ENCODE measurements at places on chromosomes 3 and 15.

DNA sequence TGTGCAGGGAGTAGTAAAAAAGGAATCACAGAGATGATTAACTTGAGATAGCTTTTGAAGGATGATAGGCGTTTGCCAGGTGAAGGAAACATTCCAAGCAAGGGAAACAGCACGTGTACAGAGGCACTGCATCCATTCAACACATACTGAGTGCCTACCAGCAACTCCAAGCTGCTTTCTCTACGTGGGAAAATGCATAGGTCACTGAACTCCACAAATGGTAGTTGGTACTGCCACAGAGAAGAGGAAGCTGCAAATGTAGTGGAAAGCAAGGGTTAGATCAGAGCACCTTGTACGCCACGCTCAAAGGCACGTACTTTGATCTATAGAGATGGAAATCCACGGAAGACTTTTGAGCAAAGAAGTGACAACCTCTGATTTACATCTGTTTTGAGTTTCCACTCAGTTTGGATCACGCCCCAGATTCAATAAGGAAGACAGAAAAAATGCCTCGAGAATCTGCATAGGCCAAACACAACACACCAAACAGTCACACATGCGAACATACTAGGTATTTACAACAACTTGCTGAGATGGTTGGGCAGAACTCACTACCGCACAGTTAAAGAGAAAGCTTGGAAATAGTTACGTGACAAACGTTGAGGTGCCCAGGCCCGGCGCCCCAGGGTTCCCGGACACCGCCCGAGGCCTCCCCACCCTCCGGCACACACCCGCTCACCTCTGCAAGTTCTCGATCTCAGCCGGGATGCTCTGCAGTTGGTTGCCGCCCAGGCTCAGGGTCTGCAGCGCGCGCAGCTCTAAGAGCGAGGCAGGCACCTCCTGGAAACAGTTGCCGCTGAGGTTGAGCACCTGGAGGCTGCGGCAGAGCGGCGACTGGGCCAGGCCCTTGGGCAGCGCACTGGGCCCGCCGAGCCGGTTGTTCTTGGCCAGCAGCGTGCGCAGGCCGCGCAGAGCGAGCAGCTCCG, 826 bp downstream of the LRRC58 start:
- no peak for DNase-seq

- peak; percentile 91 for DNase-seq
Observed at GRCh38 chr3:90007778-90008499, 900.5 kb downstream of the EPHA3 start.

GRCh38 chr15:25774871-25775270, 88.3 kb downstream of the ATP10A start:
- no peak for DNase-seq

DNA sequence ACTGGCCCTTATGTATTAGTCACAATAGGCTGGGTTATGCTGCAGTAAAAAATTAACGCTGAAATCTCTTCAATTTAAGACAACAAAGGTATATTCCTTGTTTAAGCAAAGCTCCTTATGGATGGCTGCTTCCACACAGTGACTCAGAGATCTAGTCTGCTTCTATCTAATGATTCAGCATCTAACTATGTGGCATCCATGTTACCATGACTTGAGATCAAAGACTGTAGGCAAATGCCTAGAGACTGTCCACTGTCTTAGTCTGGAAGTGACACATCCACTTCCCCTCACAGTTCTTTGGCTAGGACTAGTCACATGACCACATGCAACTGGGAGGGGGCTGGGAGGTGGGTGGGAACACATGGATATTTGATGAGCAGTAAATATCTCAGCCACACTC, 61.3 kb upstream of the PSMD6 start:
- DNase-seq, result peak; percentile 79

GRCh38 chr3:21779909-21780308, 28.9 kb upstream of the ZNF385D start:
- DNase-seq, result peak; percentile 15

DNA sequence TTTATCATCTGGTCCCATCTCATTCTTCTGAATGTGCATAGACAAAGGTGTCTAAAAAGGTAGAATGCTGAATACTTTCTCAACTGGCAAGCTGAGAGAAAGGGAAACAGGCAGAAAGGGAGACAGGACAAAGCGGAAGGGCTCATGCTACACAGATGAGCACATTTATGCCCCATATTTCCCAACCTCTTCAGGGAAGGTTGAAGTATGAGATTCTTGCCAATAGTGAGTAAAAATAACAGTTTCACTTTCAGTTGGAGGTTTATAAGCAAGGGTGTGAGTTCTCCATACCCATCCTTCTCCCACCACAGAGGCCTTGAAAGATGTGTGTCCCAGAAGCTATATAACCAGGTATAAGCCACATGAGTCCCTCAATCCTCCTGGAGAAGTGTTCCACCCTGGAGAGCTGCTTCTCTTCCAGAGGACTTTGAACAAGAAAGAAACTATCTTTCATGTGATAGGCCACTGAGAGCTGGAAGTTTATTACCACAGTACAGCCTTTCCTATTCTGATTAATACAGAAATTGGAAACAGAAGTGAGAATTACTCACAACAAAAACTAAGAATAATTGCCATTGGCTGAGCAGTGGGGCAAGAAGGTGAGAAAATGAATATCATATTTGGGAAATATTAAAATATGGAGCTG, 709.4 kb upstream of the NR2F2 start:
- peak; percentile 19 for DNase-seq

DNA sequence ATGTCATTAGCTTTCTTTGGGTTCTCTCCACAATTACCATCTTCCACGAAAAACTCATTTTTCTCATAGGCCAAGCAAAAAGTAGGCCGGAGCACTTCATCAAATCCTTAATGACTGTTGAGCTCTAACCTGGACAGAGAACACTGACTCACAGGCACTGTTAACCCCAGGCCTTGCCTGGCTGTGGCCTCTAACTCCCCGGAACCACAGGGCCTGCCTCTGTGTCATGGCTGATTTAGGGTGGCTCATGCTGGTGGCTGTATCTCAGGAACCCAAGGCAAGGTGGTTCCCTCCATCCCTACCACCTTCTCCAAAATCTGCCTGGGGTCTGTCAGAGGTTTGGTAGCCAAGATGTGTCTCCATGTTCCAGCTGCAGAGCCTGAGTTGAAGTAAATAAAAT, 3.6 kb downstream of the CRTAP start:
- DNase-seq, result no peak

- no peak for DNase-seq
Observed at GRCh38 chr15:40493089-40493840, 22.5 kb downstream of the CHST14 start.

DNA sequence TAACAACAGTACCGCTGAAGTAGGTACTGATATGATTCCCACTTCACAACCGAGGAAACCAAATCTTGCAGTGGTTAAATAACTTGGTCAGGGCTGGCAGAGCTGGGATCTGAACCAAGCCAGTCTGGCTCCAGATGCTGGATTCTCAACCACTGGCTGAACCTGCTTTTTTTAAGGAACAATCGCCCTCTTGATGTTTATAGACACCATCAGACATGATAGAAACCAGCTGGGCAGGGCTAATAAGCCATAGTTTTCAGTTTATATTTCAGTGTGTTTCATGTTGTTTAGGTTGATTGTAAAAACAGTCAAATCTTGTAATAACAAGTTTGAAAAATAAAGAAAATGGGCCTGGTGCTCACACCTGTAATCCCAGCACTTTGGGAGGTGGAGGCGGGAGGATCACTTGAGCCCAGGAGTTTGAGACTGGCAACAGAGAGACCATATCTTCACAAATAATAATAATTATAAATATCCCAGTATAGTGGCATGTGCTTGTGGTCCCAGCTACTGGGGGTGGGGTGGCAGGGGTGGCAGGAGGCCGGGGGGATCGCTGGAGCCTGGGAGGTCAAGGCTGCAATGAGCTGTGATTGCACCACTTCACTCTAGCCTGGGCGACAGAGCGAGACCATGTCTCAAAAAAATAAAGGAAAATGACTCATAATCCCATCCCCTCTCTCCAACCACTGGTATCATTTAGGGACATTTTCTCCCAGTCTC, 36.7 kb downstream of the XYLB start:
- DNase-seq, result no peak

- DNase-seq, result no peak
Observed at GRCh38 chr3:168284728-168285127, 189.0 kb upstream of the GOLIM4 start.

DNA sequence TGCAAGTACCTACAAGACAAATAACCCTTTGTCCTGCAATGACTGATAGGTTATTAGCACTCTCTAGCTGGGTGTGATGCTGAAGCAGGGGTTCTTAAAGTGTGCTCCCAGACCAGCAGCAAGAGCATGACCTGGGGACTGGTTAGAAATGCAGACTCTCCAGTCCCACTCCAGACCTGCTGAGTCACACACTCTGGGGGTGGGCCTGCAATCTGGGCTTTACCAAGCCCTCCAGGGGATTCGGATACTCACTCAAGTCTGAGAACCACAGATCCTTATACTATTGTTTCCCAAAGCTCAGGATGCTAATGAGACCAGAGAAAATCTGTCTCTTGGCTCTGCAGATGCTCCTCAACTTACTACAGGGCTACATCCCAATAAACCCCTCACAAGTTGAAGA, 142.1 kb upstream of the RAD18 start:
- DNase-seq, result no peak

DNA sequence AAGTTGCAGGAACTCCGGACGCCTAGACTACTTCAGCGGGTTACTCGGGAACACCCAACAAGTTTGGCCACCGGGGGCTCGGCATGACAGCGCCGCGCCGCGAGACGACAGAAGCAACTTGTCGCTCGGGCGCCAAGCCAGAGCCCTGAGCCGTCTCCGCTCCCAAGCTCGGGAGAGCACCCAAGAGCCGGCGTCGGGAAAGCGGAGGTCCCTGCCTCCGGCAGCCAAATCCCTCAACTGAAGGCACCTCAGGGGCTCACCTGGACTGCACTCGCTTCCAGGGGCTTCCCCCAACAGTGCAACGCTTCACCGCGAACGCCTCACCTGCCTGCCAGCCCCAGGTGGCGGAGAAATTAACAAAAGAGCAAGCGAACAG, 640 bp downstream of the MB21D2 start:
- no peak for DNase-seq

- no peak for DNase-seq
Observed at GRCh38 chr3:197597335-197597734, 41.6 kb upstream of the BDH1 start.

DNA sequence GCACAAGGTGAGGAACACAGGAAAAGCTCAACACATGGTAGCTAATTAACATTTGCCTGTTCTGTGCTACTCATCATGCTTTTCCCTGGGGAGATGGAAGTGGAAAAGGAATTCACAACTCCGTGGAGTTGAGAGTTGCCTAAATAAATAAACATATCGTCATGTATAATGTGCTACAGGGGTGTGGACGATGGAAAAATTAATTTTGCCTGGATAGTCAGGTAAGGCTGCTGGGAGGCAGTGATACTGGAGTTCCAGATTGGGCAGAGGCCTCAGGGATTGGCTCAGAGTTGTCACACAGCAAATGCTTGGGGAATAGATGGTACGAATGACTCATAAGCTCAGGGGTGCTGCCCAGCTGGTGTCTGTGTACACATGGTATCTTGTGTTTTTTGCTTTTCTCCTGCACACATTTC, 3.1 kb upstream of the ABHD6 start:
- DNase-seq, result peak; percentile 69

DNA sequence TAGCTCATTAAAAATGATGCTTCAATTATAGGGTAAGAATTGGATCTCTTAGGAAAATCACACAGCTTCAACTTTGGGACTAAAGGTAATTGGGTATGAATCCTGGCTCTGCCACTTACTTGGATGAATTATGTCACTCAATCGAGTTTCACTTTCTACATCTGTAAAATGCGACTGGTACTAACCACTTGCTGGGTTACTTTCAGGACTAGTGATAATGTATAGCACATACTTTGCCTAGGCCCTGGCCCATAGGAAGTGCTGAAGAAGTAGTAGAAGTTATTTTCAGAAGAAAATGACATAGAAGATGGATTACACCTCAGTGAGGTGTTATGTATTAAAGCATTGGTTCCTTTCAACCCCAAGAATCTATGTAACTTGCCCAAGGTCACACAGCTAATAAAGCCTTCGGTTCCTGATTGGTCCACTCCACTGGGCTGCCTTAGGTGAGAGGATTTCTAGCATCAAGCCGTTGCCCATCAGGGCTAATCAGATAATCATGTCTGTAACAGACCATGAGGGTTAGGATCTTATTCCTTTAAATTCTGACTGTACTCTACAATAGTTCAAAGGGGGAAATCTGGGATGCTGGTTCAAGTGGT, 29.4 kb upstream of the AP4E1 start:
- no peak for DNase-seq

GRCh38 chr3:15653321-15653720, 51.8 kb downstream of the BTD start:
- no peak for DNase-seq

DNA sequence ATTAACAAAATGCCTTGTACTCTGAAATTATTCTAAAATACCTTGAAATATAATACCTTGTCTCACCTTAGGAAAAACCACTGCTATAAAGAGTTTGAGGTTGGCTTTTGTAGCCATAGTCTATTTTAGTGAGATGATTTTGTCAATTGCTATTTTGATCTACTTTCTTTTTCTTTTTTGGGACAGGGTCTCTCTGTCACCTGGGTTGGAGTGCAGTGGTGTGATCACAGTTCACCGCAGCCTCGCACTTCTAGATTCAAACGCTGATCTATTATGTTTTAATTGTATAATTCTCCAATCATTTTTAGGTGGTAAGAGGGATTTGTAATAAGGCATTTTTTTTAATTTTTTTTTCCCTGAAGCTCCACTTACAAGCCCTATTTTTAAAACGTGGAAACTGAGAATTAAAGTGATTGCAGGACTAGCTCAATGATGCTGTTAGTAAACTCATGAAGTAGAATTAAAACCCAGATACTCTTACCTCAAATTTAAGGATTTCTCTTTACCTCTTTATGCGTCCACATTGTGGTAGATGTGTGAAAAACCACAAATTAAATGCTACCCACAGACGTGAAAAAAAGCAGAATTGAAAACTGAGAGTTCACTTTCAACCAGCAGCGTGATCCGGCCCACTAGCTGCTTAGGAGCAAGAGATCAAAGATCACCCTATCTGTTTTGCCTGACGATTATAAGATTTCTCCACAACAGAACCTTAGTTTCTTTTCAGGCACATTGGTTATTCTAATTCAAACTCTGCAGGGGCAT, 384.2 kb downstream of the CGGBP1 start:
- no peak for DNase-seq

All from LHCN-M2 (cell line).